Stimulated activated CD4-positive, alpha-beta T cell treated with anti-CD3 and anti-CD28 coated beads, Interleukin-1b, Interleukin-23, amount 100 ng/mL, for 1 hour (primary cell): ENCODE measurements at places on chromosomes 4 and X.

DNA sequence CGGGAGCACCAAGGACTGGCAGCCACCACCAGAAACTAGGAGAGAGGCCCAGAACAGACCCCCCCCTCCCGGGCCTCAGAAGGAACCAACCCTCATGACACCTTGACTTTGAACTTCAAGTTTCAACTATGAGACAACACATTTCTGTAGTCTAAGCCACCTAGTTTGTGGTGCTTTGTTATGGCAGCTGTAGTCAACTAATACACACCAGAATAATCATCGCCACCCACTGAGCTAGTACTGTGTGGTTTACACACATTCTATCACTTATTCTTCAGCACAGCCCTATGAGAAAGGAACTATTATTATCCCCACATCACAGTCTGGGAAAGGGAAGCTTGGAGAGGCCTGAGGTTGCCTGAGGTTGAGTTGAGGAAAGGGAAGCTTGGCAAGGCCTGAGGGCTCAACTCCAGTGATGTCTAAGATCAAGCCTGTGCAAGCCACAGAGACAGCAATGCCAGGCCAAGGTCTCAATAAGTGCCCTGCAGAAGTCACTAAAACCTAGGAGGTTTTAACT, 126.6 kb downstream of the FHDC1 start:
- no peak for DNase-seq

GRCh38 chrX:154021131-154021611, 1.5 kb upstream of the IRAK1 start:
- no peak for DNase-seq

DNA sequence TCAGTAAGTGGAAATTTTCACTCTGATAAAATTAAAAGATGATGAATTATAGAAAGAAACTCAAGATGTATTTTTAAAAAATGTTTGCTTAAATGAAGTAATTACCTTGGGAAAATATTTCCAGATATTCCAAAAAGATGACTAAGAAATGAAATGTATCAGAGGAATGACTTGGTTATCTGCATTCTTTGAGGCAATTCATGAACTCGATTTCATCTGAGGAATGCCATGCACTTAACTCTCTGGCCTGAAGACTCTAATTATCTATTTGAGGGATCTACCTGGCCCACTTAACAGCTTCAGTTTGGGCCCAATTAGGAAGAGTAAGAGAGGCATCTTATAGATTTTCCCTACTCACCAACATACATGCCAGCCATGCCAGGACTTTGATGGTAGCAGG, 182.3 kb downstream of the INPP4B start:
- no peak for DNase-seq

GRCh38 chr4:147899512-147899911, 167.6 kb downstream of the ARHGAP10 start:
- no peak for DNase-seq

DNA sequence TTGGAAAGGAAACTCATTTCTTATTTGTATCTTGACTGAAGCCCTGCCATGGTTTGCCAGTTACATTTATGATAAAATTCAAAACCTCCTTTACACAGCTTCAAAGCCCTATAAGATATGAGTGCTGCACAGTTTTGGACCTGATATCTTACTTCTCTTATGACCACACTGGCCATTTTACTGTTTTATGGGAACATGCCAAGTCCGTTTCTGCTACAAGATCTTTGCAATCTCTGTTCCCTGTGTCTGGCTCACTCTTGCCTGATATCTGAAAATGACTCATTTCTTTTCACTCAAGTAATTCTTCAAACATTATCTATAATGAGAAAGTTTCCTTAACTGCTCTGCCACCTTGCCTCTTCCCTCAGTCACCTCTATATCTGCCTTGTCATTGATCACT, 247.3 kb downstream of the SPOCK3 start:
- DNase-seq: no peak

- no peak for DNase-seq
Observed at GRCh38 chrX:20352935-20353336, 86.2 kb upstream of the RPS6KA3 start.

DNA sequence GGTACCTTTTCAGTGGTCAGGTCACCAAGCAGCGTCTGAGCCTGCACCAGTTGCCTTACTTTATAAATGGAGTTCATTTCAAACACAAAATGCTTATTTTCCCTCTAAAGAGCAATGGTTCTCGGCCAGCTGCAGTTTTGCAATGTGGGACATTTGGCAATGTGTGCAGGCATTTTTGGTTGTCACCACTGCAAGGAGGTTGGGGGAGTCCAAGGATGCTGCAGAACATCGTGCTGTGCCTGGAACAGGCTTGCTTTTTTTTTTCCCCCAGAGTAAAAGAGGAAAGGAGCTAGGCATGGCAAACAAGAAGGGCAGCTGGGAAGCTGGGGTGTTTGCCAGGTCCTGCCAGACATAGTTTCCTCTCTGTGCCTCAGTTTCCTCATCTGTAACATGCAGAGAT, 115.6 kb downstream of the GPR143 start:
- DNase-seq: no peak

DNA sequence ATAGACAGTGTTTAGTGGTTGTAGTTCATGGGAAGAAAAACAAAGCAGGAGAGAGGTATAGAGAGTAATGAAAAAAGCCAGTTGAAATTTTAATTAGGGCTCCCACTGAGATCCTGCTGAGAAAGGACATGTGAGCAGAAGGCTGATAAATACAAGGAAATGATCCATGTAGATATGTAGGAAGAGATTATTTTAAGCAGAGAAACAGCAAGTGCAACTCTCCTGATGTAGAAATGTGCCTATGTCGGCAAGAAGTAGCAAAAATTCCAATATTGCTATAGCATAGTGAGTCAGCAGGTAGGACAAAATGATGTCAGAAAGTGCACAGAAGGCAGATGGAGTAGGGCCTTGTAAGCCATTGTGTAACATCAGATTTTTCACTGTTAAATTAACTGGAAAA, 1027.3 kb downstream of the PCDH18 start:
- DNase-seq: no peak
